Fibroblast of lung (primary cell): ENCODE measurements at places on chromosomes 3 and 15. TPM values are rescaled to one million over a fixed set of nuclear protein-coding genes. Genes with fewer than 3 reads are reported as not detected.

STRA6 gene
- 0.17 TPM in 1 of 2 replicates, not detected in the other for total RNA-seq

FAM81A gene
- 0.26 and 0.33 TPM in 2 replicates for total RNA-seq

SCG5 gene
- 39.8 and 46.2 TPM in 2 replicates for total RNA-seq

RARB gene
- 9.4 and 10.3 TPM in 2 replicates for total RNA-seq

A4GNT gene
- total RNA-seq = not detected in 2 replicates

SAMD7 gene
- total RNA-seq = not detected in 2 replicates

MME gene
- total RNA-seq = 152 and 451 TPM in 2 replicates

CIAO2A gene
- total RNA-seq = 59.1 and 94.5 TPM in 2 replicates

P2RY12 gene
- 1.8 and 2.5 TPM in 2 replicates for total RNA-seq

RGMA gene
- 1.3 and 1.5 TPM in 2 replicates for total RNA-seq

LRRN1 gene
- total RNA-seq = 0.26 and 0.33 TPM in 2 replicates

FBXL2 gene
- total RNA-seq = 8.7 and 16.2 TPM in 2 replicates

CHL1 gene
- total RNA-seq = 0.33 and 2.1 TPM in 2 replicates

GP9 gene
- not detected in 2 replicates for total RNA-seq

FRMD5 gene
- total RNA-seq = 1.3 and 4.3 TPM in 2 replicates

C3orf85 gene
- not detected in 2 replicates for total RNA-seq

ADGRG7 gene
- not detected in 2 replicates for total RNA-seq

GPR160 gene
- total RNA-seq = 0.50 and 0.51 TPM in 2 replicates

NEO1 gene
- total RNA-seq = 19.3 and 31.6 TPM in 2 replicates

ATP10A gene
- total RNA-seq = 5.1 and 12.7 TPM in 2 replicates

CFAP161 gene
- 0.17 and 0.26 TPM in 2 replicates for total RNA-seq

ESYT3 gene
- 0.17 and 0.51 TPM in 2 replicates for total RNA-seq

LRRK1 gene
- total RNA-seq = 8.7 and 12.2 TPM in 2 replicates
